Mucosa of descending colon (tissue), 3 donors: ENCODE measurements at places on chromosomes 1 and 21.

DNA sequence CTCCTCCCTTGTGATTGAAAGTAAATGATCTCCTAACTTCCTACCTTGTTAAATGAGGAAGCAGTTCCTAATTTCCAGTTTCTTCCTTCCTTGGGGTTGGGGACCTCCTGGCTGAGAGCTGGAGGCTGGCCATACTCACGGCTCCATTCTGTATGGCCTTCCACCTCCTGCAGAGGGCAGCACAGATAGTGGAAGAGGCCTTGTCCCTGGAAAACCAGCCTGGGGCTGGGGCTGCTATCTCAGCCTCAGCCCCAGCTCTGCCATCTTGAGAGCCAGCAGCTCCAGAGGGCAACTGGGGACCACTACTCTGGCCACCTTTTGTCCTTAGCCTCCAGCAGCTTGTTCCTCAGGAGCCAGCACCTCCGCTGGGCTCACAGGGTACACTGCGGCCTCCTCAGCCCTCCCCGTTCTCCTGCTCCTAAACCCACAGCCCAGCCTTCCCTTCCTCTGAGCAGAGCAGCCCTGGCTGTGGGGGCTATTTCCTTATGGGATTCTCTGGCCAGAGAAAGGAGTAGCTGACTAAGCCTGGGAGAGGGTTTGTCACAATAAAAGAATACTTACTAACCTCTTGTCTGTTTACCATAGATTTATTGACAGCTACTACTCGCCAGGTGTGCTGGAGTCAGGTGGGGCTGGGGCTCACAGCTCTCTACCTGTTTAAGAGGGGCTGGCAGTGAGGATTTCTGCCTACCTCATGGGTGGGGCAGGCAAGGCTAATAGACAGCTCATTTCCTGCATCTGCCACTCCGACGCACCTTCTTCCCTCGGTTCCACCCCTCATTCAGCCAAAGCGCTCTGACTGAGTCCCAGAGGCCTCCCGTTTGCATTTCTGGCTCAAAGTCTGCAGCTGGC is 6.3 kb downstream of the TMEM234 start:
- peak; percentile 77 for DNase-seq

DNA sequence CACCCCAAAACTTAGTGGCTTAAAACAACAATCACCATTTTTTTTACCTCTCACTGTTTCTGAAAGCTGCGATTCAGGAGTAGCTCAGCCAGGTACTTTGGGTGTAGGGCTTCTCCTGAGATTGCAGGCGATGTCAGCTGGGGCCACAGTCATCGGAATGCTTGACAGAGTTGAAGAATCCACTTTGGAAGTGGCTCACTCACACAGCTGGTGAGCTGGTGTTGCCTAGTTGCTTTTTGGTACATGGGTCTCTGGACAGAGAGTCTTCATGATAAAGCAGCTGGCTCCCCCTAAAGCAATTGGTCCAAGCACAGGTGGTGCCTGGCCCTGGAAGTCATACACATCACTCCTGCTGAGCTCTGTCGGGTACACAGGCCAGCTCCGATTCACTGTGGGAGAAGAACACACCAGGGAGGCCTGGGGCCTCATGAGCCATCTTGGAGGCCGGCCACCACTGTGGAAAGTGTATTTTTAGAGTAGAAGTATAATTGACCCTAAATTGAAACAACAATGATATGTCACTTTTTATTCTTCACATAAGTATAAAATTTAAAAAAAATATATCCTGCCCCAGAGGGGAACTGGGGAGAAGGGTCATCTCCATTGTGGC is 75.2 kb upstream of the GALNT2 start:
- no peak for DNase-seq

DNA sequence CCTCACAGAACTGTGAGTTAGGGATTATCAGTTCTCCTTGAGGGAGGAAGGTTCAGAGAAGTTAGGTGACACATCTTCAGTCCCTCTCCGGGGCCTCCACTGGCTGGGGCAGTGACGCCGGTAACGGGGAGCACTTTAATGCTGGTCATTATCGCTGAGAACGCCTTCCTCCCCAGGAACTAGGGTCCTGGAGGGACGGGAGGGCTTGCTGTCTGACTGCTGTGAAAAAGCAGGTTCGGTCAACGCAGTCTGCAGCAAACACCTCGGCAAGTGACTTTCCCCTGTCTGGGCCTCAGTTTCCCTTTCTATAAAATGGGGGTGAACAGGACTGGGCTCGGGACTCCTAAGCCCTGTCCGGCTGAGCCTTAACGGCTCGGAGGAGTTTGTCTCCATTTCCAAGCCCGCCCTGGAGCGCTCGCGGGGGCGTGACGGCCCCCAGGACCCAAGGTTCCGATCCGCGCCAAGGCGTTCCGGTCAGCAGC is 341 bp upstream of the TMEM61 start:
- no peak for DNase-seq

DNA sequence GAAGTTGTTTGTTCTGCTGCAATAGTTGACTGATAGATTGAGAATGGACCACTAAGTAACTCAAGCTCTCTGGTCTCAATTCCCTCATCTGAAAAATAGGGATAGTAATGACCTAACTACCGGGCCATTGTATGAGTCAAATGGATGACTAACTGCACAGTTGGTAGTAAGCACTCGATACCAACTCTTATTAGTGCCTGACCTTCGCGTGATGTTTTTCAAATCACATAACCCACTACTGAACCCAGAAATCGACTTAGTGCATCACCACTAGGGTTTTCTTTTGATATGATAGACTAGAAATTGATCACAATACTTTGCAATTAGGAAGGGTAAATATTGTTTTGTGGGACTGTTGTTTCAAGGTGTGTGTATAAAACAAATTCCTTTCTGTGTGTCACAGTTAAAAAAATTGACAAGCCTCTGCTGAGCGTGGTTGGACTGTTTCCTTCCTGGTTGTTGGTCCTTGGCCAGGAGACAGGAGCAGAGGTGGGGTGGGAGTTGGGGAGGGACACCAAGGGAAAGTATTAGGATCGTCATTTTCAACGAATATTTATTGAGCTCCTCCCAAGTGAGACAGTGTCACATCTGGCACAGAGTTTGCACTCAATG is 54.0 kb upstream of the LRP8 start:
- DNase-seq: no peak

DNA sequence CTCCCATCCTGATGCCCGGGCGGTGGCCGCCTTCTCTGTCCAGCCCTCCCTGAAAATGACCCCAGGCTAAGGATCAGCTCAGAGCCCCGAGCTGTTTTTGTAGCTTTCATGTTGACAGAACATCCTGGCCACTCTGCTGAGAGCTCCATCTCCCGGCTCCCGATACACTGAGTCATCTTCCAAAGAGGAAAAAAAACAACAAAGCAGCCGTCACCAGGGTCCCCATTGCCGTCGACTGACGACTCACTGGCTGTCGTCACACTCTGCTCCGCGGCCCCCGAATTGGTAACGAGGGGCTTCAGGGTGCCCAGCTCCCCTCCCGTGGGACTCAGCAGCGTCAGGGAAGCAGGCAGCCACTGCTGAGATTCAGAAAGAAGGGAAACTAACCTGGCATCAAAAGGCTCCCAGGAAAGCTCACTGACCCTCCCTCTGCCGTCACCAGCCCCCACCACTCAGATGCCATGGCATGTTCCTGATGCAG is 67.2 kb downstream of the CD46 start:
- no peak for DNase-seq

DNA sequence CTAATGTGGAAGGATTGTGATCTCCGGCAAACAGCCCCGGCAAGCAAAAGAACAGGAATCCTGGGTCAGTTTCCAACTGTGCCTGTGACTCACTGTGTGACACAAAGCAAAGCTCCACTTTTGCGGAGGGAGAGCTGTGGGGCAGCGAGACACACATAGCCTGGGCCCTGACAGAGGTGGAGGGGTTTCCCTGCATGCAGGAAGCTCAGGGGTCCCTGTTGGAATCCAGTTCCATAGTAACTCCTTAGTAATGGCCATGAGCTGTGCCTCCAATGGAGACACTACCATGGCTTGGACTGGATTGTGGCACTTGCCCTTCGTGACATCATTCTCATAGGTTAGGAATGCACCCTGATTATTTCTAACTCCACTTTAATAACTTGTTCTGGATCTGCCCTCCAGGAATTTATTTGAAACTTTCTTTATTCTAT is 47.0 kb upstream of the ATF3 start:
- DNase-seq: no peak
